CD4-positive, alpha-beta T cell treated with Interleukin-6 at 100 ng/mL for 8 hours (primary cell): ENCODE measurements at places on chromosomes 2 and 18.

- DNase-seq: peak; percentile 81
These were observed 40.1 kb downstream of the SLC4A1AP start for GRCh38 chr2:27703638-27704341.

- DNase-seq: no peak
These were observed 70.8 kb downstream of the DHRS9 start for GRCh38 chr2:169139993-169140767.

GRCh38 chr2:237894986-237895543, 35.6 kb downstream of the RAMP1 start:
- DNase-seq: no peak

GRCh38 chr18:68177807-68178702, 536.9 kb downstream of the TMX3 start:
- DNase-seq: no peak

DNA sequence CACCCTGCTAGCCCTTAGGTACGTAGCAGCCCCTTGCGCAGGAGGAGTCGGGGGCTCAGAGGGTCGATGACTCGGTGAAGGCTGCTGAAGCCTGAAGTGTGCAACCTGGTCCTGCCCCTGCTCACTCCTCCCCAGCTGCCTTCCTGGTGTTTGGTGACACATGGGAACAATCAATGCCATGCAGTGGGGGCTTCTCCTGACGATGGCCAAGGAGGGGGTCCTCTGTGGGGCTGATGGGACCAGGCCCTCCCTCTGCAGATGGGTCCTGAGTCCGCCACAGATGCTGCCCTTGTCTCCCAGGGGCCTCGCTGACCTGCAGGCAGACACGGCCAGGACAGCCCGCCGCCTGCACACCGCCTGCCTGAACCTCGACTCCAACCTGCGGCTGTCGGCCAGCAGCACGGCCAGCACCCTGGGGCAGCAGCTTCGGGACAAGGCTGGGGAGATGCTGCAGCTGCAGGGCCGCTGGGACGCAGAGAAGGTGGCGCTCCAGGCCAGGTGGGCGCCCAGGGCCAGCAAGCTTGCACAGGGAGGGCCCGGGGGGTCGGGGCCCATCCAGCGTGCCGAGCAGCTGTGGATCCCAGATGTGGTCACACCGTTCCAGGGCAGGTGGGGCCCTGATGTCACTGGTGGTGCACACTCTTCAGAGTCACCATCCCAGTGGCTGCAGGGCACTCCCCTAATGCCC, 24.6 kb downstream of the CROCC2 start:
- no peak for DNase-seq

DNA sequence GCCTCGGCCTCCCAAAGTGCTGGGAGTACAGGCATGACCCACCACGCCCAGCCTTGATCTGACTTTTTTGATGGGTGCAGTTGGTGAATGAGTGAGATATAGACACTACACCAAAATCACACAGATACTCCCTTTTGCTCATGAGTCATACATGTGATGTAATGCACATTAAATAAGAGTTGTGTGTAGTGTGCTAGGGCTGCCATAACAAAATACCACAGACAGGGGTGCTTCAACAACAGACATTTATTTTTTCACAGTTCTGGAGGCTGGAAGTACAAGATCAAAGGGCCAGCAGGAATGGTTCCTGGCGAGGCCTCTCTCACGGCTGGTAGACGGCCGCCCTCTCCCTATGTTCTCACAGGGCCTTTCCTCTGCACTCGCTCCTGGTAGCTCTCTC, 46.6 kb downstream of the GBX2 start:
- no peak for DNase-seq

- no peak for DNase-seq
These were observed 58.2 kb downstream of the GLS start for GRCh38 chr2:190938771-190939335.
